ENCODE measurements at places on chromosomes 16 and 17. TPM values are rescaled to one million over a fixed set of nuclear protein-coding genes. Genes with fewer than 3 reads are reported as not detected.

DNA sequence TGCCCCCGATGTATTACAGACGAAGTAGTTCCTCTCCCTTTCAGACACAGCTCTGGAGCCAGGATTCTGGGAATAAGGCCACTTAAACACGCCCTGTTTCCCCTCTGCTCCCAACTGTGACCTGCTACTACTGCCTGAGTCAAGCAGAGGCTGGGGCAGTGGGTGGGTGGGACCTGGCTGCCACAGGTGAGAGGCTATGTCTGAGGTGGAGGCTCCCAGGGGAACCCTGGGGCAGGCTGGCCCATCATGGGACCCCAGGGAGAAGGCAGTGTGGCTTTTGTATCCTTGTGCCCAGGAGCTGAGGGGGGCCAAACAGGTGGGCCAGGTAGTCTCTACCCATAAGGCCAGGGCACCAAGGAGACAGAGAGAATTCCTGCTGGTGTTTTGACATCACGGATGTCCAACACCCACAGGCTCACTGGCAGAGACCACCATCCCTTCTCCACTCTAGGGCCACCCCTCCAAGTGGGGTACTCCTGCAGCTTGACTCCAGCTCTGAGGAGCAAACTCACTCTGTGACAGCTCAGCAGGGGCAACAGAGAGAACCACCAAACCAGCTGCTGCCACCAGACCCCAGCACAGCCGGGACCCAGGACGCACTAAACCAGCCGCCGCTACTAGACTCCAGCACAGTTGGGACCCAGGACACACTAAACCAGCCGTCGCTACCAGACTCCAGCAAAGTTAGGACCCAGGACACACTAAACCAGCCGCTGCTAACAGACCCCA is 105.3 kb upstream of the SMURF2 start:
- peaks cover 13% of the 10 kb centered on the region for H3K36me3 ChIP-seq
- H3K4me3 ChIP-seq, result no peak overlapping the region
- no peaks in the 10 kb centered on the region for H3K27me3 ChIP-seq
- no peak for DNase-seq
- H3K27ac ChIP-seq, result no peak overlapping the region

The SMIM36 gene
- total RNA-seq, result not detected

GRCh38 chr17:1227917-1228780 is 42.1 kb upstream of the BHLHA9 start:
- no peaks in the 10 kb centered on the region for H3K27me3 ChIP-seq
- H3K4me3 ChIP-seq, result peak overlapping the region; percentile 82
- H3K4me1 ChIP-seq, result peaks cover 38% of the 10 kb centered on the region
- H3K36me3 ChIP-seq, result peaks cover 27% of the 10 kb centered on the region
- H3K27ac ChIP-seq, result peak overlapping the region; percentile 88

- H3K27me3 ChIP-seq, result no peaks in the 10 kb centered on the region
- H3K36me3 ChIP-seq, result no peaks in the 10 kb centered on the region
- no peak overlapping the region for H3K4me3 ChIP-seq
- no peak overlapping the region for H3K27ac ChIP-seq
Observed at GRCh38 chr17:8707332-8708024, 37.2 kb downstream of the CCDC42 start.

- H3K27ac ChIP-seq, result no peak overlapping the region
- H3K36me3 ChIP-seq, result no peaks in the 10 kb centered on the region
- no peak overlapping the region for H3K4me3 ChIP-seq
- H3K27me3 ChIP-seq, result no peaks in the 10 kb centered on the region
- no peak for DNase-seq
Observed at GRCh38 chr16:6153901-6154300, 1056.3 kb upstream of the EEF2KMT start.

GRCh38 chr16:58032710-58033293 is 7.2 kb downstream of the MMP15 start:
- H3K36me3 ChIP-seq, result no peaks in the 10 kb centered on the region
- DNase-seq, result no peak
- H3K27me3 ChIP-seq, result no peaks in the 10 kb centered on the region
- peak overlapping the region; percentile 96 for H3K27ac ChIP-seq
- H3K4me1 ChIP-seq, result peaks cover 66% of the 10 kb centered on the region

- H3K4me3 ChIP-seq, result no peak overlapping the region
- no peaks in the 10 kb centered on the region for H3K27me3 ChIP-seq
- H3K27ac ChIP-seq, result no peak overlapping the region
- H3K4me1 ChIP-seq, result peaks cover 18% of the 10 kb centered on the region
- H3K36me3 ChIP-seq, result no peaks in the 10 kb centered on the region
- no peak for DNase-seq
Observed at GRCh38 chr17:50902372-50903353, 36.5 kb upstream of the TOB1 start.

GRCh38 chr17:56838687-56839086 is 4.7 kb downstream of the DGKE start:
- peaks cover 36% of the 10 kb centered on the region for H3K4me1 ChIP-seq
- no peak overlapping the region for H3K27ac ChIP-seq
- H3K4me3 ChIP-seq, result no peak overlapping the region
- peaks cover 4% of the 10 kb centered on the region for H3K27me3 ChIP-seq

DNA sequence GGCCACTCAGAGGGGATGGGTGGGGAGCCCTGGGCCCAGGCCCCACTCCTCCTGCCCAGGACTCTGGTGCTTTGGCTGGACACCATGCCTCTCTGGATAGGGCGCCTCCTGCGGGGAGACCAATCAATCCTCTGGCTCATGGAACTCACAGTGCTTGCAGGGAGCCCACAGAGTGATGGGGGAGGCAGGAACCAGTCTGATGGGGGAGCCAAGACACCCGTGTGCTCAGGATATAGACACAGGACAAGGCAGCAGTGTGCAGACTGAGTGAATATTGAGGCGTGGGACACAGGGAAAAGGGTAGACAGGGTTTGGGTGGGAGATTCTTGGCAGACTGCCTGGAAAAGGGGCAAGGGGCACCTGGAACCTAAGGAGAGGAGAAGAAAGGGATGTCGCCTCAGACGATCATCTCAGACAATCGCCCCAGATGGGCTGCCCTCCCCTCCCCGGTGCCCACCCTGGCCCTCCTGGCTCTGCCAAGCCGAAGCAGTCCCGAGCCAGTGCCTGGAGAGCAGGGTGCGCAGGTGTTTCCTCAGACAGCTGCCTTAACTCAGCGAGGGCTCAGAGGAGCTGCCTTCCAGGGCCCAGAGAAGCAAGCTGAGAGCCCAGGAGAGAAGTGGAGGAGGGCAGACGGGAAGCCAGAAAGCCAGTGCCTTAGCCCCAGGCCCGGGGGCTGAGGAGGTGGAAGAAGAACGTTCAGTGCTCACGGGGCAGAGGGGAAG is 37.4 kb upstream of the DLX4 start:
- DNase-seq, result no peak
- no peaks in the 10 kb centered on the region for H3K4me1 ChIP-seq
- H3K36me3 ChIP-seq, result no peaks in the 10 kb centered on the region
- no peak overlapping the region for H3K27ac ChIP-seq
- no peak overlapping the region for H3K4me3 ChIP-seq

The OTOP3 gene
- not detected for total RNA-seq

The SMIM22 gene
- total RNA-seq, result not detected

DNA sequence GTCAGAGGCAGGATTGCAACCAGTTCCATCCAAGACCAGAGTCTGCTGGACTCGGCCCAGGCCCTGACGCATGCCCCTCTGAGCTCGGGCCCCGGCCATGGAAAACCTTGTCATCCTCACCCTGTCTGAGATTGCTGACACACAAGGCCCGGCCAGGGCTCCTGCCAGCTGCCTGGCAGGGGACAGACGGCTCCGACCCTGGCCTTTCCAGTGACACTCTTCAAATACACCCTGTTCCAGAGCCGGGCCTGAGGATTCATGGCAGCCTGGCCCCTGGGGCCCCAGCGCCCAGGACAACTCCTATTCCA is 3.2 kb upstream of the PABPN1L start:
- H3K27ac ChIP-seq, result no peak overlapping the region
- no peak overlapping the region for H3K4me3 ChIP-seq
- peaks cover 9% of the 10 kb centered on the region for H3K4me1 ChIP-seq
- no peaks in the 10 kb centered on the region for H3K36me3 ChIP-seq
- no peak for DNase-seq

- H3K27ac ChIP-seq, result no peak overlapping the region
- H3K4me1 ChIP-seq, result no peaks in the 10 kb centered on the region
- H3K36me3 ChIP-seq, result no peaks in the 10 kb centered on the region
- DNase-seq, result no peak
- H3K4me3 ChIP-seq, result no peak overlapping the region
- H3K27me3 ChIP-seq, result no peaks in the 10 kb centered on the region
Observed at GRCh38 chr17:8326511-8327302, 12.9 kb upstream of the ODF4 start.

- H3K36me3 ChIP-seq, result no peaks in the 10 kb centered on the region
- H3K27me3 ChIP-seq, result no peaks in the 10 kb centered on the region
- no peak overlapping the region for H3K4me3 ChIP-seq
- H3K27ac ChIP-seq, result no peak overlapping the region
- DNase-seq, result peak; percentile 83
- peaks cover 2% of the 10 kb centered on the region for H3K4me1 ChIP-seq
Observed at GRCh38 chr17:65198653-65199382, 61.6 kb downstream of the RGS9 start.

DNA sequence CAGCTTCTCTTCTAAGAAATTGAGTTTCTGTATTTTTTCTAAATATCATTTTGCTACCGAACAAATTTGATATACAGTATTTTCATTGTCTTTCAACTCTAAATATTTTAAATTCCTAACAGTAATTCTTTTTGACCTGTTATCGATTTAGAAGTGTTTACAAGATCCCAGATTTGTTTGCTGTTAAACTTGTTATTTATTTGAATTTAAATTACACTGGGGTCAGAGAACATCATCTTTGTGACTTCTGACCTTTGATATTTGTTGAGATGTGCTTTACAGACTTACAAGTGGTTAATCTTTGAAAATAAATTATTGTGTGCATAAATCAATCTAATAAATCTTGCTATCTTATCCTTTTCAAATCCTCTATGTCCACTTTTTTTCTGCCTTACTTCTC is 94.2 kb downstream of the ARHGAP44 start:
- no peaks in the 10 kb centered on the region for H3K36me3 ChIP-seq
- no peak for DNase-seq
- H3K27me3 ChIP-seq, result no peaks in the 10 kb centered on the region
- H3K27ac ChIP-seq, result no peak overlapping the region

The TMEM238L gene
- total RNA-seq, result not detected

DNA sequence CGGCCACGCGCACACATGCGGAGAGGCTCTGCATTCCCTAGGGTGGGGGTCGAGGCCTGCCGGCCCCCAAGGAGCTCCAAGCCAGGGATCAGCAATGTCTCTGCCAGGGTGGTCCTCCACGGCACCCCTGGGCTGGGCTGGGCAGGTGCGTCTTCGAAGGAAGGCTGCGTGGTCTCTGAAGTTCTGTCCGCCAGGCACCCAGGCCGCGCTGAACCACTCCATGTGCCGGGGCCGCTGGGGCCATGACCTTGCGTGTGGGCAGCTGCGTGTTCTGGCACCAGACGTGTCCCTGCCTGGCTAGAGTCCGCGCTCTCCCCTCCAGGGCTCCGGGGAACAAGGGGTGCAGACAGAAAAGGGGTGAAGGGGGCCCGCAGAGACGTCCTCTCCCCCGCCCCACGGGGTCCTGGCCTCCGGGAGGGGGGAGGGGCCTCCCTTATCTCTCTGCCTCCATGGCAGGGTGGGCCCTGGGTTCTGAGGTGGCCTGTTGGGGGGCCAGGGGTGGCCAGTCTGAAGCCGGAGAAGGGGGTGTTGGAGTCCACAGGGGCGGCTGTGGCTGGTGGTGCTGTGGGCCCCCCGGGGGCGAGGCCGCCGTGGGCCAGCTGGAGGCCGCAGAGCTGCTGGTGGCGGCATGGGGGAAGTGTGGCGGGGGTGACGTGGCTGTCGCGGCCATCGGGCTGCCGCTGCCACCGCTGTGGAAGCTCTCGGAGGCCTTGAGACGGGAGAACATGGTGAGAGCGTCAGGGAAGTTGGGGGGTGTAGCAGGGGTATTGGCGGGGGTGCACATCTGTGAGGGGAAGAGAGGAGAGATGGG is 5.3 kb downstream of the UBALD1 start:
- no peaks in the 10 kb centered on the region for H3K36me3 ChIP-seq
- no peak for DNase-seq
- H3K27ac ChIP-seq, result no peak overlapping the region
- H3K4me3 ChIP-seq, result no peak overlapping the region

The TSPAN10 gene
- 1.7 TPM for total RNA-seq

- H3K27me3 ChIP-seq, result no peaks in the 10 kb centered on the region
- peak overlapping the region; percentile 43 for H3K4me3 ChIP-seq
- peaks cover 19% of the 10 kb centered on the region for H3K36me3 ChIP-seq
- H3K27ac ChIP-seq, result peak overlapping the region; percentile 90
Observed at GRCh38 chr16:68275611-68276191, 11.4 kb downstream of the SLC7A6 start.

DNA sequence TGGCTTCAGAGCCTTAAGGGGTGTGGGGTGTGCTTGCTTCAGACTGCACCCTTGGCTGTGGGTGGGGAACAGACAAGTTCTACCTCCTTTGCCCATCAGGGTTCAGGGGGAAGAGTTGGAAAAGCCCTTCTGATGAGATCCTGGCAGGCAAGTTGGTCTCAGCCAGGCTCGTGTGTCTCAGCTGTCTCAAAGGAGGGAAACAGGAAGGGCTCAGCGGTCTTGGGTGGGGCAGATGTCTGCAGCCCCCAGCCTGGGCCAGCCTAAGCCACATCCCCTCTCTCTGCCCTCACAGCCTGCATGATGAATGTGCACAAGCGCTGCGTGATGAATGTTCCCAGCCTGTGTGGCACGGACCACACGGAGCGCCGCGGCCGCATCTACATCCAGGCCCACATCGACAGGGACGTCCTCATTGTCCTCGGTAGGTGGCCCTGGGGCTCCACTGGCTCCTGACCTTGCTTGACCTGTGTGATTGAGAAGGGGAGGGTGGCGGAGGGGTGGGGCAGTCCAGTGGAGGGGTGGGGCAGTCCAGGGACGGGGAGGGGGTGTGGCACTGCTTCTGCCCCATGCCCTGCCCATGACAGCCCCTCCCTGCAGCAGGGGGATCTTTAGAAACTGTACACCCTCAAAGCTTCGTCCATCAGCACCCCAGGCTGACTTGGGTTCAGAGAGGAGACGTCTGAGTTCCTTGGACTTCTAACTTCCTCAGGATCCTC is 199.5 kb downstream of the PRKCB start:
- no peaks in the 10 kb centered on the region for H3K4me1 ChIP-seq
- no peak for DNase-seq
- H3K27me3 ChIP-seq, result no peaks in the 10 kb centered on the region
- H3K4me3 ChIP-seq, result no peak overlapping the region

The PIK3R6 gene
- total RNA-seq, result not detected

DNA sequence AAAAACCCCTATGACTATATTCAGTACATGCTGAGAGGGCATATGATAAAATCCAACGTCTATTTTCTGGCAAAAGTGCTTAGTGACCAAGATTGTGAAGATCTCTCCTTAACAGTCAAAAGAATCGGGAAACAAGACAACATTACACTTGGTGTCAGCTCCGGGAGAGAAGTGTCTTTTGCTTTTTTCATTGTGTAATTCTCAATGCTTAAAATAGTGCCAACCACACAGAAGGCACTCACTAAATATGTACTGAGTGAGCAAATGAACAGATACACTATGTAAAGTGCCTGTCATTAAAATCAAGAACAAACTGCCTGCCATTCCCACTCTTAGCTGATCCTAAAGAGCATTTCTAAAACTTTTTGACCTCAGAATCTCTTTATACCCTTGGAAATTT is 34.1 kb downstream of the VPS53 start:
- H3K4me1 ChIP-seq, result peaks cover 15% of the 10 kb centered on the region
- H3K27me3 ChIP-seq, result no peaks in the 10 kb centered on the region
- no peak overlapping the region for H3K4me3 ChIP-seq
- DNase-seq, result no peak

The GLIS2 gene
- total RNA-seq, result not detected

- no peak for DNase-seq
- H3K4me1 ChIP-seq, result no peaks in the 10 kb centered on the region
- no peak overlapping the region for H3K27ac ChIP-seq
- H3K4me3 ChIP-seq, result no peak overlapping the region
Observed at GRCh38 chr16:77289331-77289809, 90.2 kb downstream of the SYCE1L start.

All from Karpas-422 (cell line).